ENCODE measurements at places on chromosomes 4 and X.

DNA sequence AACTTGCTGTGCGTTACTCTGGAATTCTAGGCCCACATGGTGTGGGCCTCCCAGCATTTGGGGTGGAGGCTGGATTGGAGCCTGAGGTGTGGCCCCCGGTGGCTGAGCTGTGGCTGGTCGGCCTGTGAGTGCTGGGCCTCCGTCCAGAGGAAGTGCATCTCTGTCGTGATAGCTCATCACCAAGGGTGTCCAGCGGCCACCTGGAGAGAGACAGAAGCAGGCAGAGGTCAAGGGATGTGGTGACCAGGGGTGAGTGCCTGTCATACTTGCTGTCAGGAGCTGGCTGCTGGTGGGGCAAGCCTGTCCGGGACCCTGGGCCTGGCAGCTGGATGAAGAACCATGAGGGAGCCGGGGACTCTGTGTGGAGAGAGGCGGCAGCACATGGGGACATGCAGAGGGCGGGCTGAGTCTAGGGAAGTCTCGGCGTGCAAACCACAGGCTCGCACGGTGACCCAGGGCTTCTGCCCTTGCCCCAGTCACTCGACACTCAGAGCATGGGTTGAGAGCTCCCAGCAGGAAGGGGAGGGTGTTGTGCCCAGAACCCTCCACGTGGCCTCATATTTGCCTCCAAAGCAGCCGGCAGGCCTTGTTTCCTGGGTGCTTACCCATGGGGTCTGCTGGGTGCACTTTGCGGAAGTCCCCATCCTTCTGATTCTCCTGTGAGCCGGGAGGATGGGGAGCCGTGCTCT, 6.2 kb downstream of the SORCS2 start:
- DNase-seq = no peak

DNA sequence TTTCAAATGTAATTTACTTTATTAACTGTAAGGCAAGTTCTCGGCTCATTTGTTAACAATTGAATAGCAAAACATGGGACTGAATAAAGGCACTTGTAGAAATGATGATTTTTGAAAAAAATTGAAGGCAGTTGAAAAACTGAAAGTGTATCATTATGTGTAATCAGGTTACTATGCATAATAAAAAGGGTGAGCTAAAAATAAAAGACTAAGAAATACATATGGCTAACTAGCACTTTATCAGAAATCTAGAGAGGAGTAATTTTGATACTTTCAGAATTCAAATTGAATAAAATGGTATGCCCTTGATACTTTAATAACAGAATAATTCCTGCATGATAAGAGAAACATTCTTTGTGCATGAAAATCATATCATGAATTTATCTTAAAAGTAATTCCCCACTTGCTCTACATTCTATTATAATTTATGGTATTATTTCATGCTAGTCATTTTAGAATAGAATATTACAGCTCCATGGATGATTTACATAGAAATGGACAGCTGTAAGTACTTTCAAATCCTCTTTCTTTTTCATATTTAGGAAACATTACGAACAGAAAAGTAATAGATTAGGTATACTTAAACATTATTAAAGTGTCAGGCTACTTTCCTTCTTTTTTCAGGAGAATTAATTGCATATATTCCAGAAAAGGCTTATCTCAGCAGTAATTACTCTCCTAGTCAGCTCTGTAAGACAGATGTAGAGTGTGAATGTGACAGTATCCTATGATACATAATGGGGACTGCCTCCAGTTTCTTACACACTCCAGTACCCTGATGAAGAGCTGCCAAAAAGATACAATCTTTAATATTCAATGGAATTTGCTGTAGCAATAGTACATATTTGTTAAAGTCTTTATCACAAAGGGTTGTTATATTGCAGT, 697.3 kb downstream of the CCSER1 start:
- DNase-seq = no peak

- no peak for DNase-seq
Observed at GRCh38 chr4:961351-962230, 11.8 kb downstream of the DGKQ start.

DNA sequence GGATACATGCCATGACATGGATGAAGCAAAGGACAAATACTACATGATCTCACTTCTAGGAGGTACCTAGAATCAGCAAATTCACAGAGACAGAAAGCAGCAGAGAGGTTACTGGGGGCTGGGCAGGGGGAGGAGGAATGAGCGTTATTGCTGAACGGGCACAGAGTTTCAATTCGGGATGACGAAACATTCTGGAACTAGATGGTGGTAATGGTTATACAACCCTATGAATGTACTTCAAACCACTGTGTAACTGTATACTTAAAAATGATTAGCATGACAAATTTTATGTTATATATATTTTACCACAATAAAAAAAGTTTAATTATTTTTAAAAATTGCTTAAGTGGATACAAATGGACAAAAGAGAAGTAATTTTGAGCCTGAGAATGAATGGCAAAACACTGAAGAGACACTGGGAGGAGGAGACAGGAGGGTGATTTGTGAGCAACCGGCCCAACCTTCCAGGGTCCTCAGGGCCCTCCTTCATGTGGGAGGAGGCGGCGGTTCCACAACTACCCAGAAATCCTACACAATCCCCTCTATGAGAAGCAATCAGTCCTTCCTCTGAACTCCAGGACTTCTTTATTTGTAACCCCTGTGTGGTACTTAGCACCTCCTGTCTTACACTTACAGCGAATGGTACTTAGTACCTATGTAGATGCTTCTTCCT, 14.1 kb downstream of the ACSL1 start:
- no peak for DNase-seq

GRCh38 chr4:56433280-56433679, 2.1 kb downstream of the PPAT start:
- DNase-seq = no peak

GRCh38 chr4:5995901-5996623, 22.2 kb downstream of the C4orf50 start:
- DNase-seq = no peak

- DNase-seq = no peak
Observed at GRCh38 chr4:148814030-148814429, 371.8 kb upstream of the NR3C2 start.

- DNase-seq = no peak
Observed at GRCh38 chr4:4853921-4854648, 5.4 kb upstream of the MSX1 start.

DNA sequence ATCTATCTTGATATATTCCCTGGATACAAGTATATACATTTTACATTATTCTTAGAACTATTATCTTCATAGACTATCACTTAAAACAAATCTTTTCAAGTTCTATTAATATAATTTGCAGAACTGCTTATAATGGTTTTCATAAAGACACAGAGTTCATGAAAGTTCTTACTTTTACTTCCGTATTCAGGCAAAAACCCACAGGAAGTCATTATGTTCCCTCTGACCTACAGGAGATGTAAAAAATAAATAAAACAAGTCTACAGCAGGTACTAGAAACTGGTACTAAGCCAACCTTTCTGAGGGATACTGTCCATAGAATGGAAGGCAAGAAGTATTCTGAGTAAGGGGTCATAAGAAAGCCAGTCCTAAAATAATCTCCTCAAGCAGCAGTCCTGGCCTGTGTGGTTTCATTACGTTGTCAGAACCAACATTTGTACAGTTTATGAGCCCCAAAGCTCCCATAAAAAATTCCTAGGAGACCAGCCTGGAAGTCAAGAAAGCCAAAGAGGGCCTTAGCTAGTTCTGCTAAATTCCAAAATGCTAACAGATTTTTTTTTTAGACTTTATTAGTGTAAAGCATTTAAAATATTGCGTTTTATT, 68.6 kb downstream of the CAMK2D start:
- no peak for DNase-seq

DNA sequence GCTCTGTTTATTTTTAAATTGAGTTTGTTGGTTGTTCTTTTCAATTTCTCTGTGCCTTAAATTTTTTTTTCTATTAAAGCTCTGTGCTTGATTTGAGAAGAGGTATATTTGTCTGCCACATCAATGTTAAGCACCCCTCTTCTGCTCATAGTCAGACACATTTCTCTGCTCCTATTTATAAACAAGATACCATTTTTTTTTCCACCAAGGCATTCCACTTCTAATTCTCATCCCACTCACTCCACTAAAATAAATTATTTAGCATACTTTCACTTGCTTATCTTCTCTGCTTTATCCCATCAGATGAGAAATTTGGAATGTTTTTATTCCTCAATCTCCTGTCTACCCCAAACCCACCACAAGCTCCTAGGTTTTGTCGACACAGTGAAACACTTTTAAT, 127.0 kb upstream of the PDE5A start:
- DNase-seq = no peak

- DNase-seq = no peak
Observed at GRCh38 chr4:89316211-89316610, 8.6 kb upstream of the GPRIN3 start.

DNA sequence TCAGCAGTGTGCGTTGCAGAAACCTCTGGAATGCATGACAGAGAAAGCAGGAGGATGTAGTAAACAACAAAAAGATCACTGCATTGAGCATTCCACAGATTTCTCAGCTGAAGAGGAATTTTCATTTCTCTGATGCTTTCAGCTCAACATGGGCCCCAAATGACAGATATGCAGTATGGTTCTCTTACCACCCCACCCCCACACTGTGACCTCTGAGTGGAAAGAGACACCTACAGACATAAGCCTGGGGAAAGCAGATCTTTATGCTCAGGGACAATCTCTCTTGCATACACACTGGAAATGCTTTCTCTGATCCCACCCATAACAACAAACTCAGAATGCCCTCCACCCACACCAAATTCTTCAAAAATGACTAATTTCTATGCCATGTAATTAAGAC, 983.7 kb upstream of the LCORL start:
- DNase-seq = no peak

DNA sequence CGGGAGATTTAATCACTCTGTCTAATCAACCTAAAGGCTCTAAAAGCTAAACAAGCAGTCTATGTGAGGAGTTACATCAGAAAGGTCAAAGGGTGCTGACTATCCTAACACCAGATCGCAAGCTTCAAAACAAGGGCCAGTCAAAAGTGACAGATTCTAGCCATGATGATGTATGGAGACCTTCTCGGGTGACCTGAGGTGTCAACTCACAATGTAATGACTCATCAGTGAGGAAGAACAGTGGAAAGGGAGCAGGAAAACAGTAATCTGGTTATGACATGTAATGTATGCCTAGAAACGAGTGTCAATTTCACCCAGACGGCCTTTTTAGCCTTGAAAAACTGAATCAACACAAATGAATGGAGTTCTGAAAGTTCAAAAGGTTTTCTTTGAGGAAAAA, 375.3 kb downstream of the IDS start:
- DNase-seq = no peak

DNA sequence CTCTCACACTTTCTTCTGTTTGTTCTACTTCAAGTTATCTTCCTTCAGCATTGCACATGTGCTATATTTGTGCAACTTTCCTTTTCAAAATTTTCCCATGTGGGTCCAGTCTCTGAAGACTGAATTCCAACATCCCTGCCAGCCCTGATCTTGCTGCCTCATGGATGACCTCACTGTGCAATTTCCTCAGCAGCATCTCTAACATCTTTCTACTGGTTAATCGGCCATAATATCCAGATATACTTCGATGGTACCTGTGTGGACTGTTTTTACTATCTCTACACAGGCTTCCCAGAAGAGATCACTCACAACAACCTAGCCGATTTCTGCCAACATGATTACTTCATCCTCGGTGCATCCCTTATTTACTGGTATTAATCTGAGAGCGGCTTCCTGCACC, 41.5 kb downstream of the GPM6A start:
- DNase-seq = no peak

GRCh38 chrX:130263016-130263415, 5.7 kb downstream of the ZNF280C start:
- DNase-seq = no peak

GRCh38 chrX:66042307-66043077, 2.6 kb upstream of the VSIG4 start:
- no peak for DNase-seq

GRCh38 chr4:169279108-169279507, 8.4 kb upstream of the SH3RF1 start:
- DNase-seq = no peak

- no peak for DNase-seq
Observed at GRCh38 chr4:20042769-20043168, 208.9 kb upstream of the SLIT2 start.

GRCh38 chr4:19999775-20000414, 251.8 kb upstream of the SLIT2 start:
- DNase-seq = no peak

DNA sequence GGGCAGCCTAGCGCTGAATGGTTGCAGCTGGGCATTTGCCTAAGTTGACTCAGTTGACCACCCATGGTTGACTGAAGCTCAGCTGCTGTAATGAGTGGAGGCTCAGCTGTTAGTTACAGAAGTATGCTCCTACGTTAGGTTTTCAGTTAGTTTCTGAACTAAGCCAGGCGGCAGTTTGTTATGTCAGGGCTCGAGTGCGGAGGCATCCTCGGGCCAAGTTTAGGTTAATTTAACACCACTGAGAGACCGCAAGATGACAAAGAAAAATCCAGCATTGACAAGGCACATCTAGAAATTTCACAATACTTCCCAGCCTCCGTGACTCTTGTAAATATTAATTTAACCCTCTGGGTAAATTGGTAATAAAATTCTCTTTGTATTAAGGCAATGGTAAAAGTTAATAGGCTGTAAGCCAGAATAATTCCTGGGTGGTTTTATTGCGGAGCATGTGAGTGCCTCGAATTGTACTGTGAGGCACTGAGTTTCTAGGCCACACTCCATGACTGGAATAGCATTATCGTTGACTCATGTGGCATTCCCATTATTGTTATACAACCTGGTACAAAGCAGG, 33.1 kb upstream of the CDKN2AIP start:
- no peak for DNase-seq

DNA sequence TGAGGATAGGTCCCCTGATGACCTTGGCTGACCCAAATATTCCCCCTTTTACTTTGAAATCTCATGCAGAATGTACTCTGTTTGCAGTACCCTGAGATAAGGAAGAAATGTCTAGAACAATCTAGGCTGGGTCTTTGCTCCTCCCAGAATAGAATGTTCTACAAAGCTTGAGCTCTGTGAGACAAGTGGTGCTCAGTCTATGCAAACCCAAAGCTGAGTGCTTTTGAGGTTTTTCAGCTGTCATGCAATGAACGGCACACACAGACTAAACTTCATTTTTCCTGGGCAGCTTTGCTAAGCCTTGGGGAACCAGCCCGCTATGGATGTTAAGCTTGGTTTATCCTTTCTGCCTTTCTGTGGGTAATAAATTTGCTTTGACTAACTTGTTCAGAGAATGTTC, 513.6 kb downstream of the FAT4 start:
- DNase-seq = no peak

- DNase-seq = peak; percentile 10
Observed at GRCh38 chrX:26845056-26845455, 618.1 kb downstream of the PPP4R3C start.

- no peak for DNase-seq
Observed at GRCh38 chr4:165721815-165722214, 151.2 kb upstream of the TLL1 start.

DNA sequence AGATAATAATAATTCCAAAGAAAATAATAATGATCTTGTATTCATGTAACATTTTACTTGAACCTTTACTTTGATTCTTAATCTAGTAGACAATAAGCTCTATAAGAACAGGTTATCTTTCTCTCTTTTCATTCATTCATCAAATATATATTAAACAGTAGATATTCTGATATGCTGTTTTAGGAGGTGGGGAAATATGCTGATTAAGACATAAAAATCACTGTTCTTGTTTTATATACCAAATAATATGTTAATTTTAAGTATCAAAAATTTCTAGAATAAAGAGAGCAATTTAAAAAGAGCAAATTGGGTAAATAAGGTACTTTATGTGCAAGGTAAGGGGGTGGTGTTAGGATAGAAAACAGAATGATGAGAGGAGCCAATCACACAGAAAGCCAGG, 401.9 kb downstream of the PDHA2 start:
- DNase-seq = no peak
